PC-9 (cell line): ENCODE measurements at places on chromosomes 2 and 18.

GRCh38 chr2:53941749-53942148 lies 29.0 kb downstream of the PSME4 start:
- no peak for DNase-seq

- DNase-seq = no peak
Measured at GRCh38 chr2:181948227-181948626, 37.4 kb upstream of the PPP1R1C start.

DNA sequence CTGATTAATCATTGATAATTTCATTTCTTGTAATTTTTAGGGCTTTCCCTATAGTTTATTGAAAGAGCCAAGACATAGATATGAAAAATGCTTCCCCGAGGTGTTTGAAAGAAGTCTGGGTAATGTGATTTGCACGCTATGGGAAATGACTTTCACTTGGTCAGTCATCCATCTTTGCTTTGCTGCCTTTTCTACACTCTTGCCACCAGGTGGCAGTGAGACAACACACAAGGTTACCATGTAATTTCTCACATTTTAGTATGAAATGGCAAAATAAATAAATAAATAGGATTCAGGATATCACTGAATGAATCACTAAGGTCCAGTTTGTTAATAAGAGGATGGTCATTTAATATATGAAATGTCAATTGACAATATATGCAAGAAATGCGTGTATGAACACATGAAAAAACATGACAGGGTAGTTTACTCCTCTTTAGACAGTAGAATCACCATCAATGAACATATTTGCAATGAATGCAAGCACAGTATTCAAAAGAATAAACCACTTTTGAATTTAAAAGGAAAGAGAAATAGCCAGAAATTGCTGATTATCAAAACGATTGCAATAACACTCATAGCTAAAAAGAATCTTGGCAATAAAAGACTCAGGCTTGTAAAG lies 52.2 kb upstream of the KCNH7 start:
- peak; percentile 0 for DNase-seq

- peak; percentile 55 for DNase-seq
Measured at GRCh38 chr2:42810971-42811811, 18.8 kb upstream of the HAAO start.

GRCh38 chr18:47151439-47151838 lies 1.1 kb upstream of the HDHD2 start:
- no peak for DNase-seq

DNA sequence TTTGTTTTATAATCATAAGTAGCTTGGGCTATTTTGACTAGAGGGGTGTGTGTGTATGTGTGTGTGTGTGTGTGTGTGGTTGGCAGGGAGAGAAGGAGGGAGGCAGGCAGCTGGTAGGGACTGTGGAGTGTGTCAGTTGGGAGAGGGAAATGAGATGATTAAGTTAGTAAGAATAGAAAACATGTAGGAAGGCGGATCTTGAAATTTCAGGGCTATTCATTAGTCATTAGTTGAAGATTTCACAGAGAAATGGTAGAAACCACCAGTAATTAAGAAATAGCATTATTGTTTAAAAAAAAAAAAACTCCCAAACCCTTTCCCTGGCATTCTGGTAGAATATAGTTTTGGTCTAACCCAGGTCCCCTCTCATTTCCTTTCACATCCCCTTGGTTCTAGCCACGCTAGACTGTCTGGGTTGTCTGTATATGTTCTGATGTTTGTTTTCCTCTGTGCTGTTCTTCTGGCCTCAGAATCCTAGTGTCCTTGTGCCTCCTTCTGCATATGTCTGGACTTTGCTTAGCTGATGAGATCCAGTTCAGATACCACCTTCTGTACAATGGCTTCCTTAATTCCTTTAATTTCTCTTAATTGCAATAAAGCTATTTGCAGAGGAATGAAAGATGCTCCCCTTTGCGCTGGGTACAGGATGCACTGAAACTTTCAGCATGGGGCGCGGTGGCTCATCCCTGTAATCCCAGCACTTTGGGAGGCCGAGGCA lies 161.6 kb downstream of the NEDD4L start:
- DNase-seq = no peak

DNA sequence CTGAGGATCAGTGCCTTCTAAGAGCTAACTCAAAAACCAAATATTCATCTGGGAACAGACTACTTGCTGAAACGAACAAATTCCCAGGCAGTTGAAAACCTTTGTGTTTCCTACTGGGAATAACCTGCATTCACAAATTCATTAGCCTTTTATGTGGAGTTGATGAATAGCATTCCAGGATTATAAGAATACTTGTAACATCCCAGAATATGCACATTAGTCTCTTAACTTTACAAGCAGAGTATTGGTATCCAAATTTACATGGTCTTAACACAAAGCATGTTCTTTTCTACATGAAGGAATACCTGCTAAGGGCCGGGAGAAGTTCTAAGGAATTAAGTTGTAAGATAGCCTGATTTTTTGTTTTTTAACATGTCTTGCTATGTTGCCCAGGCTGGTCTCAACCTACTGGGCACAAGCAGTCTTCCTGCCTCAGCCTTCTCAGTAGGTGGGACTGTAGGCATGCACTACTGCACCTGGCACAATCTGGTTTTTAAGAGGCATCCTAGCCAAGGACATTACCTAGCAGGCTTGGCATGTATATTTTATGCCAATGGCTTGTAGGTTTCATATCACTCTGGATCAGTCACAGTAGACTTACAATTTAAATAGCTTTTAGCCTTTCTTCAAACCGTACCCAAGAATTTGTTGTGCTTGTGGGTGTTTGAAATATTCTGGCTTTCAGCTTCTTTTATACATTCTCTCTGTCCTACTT lies 50.7 kb downstream of the MGAT5 start:
- no peak for DNase-seq

DNA sequence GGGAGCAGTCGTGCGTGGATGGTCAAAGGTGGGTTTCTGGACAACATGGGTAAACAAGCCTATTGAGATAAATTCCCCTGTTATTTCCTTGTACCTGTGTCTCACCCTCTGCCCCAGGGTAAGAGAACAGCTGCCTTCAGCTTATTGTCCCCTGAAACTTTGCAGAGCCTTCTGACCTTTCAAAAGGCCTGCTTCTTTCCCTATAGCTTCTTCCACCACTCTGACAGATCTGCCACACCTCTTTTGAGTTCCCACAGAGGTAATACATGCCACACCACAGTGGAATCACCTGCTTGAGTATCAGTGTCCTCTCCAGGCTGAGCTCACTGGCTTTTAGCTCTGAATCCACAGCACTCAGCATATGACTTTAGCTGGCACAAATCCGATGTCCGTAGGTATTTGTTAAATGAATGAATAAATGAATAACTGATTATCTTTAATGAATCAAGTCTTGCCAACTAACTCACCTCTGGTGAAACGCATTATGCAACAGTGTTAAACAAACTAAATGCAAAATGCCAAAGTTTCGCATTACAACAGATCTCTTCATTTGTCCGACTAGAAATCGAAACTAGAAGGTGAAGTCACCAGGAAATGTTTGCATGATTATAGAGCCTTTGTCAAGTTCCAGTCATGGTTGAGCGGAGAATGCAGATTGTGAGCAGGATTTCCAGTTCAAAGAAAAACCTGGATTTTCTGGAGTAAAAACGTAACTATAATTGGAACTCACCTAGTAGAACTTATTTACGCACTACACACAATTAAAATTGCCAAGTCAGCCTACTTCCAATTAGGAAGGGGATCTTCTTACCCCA lies 16.4 kb downstream of the DYNAP start:
- DNase-seq = peak; percentile 97

GRCh38 chr2:143264851-143265250 lies 135.6 kb downstream of the ARHGAP15 start:
- DNase-seq = no peak

- no peak for DNase-seq
Measured at GRCh38 chr2:102041351-102041750, 49.6 kb downstream of the IL1R2 start.

DNA sequence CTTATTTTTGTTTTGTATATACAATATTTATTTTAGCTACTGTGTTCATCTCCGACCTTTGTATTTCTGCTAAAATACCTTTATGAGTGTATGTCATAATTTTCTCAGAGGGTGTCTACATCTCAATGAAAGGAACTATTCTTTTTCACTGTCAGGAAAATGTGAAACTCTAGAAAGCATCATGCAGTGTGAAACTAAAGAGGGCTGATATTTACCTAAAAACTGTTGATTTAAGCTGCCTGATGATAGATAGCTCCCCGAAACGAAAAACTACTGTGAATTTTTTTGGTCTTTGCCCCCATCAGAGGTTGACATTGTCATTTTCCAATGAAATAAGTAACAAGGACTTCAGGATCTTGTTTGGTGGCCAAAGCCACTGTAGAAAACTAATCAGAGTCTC lies 38.8 kb downstream of the TMEM178A start:
- DNase-seq = no peak
